ENCODE measurements at places on chromosomes 6 and 20. TPM values are rescaled to one million over a fixed set of nuclear protein-coding genes. Genes with fewer than 3 reads are reported as not detected.

DNA sequence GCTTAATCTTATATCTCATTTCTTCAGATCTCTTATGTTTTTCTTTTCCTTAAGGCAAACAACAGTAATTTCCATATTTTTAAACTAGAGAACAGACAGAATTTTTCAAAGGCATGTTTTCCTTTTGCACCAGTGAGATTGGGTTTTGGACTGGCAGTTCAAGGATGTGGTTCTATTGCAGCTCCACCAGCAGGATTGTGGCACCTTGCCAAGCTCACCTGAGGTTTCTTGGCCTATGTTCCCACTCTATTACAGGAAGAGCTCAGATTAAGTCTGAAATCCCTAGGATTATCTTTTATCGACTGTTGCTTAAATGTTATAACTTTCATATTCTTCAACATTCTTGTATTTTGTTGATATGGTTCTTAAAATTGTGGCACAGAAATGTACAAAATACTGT lies 218.9 kb downstream of the PLCB4 start:
- no peak for DNase-seq

The HLA-DPA1 gene
- 84.9 TPM for total RNA-seq

DNA sequence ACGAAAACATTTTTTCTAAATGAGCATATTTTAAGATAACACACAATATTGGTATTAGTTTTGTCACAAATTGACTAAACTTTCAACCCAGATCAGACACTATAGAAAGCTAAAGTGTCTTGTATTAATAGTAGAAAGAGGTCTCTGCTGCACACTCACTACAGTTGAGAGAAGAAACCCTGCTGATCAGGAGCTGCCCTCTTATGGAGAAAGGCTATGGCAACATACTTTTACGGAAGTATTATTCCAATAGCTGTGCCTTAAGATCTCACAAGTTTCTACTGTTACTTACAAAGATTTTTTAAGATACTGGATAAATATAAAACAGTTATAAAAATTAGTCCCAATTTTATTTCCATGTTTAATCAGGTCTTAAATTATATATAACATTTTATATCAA lies 155.7 kb downstream of the RIMS1 start:
- no peak for DNase-seq

DNA sequence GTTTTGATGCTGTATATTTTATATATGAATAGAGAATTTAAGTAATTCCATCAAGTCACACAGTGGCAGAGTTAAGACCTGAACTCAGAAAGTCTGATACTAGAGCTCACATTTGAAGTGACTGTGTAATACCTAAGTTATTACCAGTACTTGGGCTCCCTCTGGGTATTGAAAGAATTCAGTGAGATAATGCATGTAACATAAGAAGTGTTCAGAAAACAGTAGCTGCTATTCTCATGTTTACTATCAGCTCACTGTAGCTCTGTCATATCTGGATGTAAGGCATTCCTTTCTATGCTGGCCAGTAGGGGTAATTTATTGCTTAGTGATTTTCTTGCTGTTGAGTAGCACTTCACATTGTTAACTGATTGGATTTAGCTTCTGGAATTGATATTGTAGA lies 44.6 kb downstream of the NKX2-4 start:
- no peak for DNase-seq

The SLC22A3 gene
- total RNA-seq, result 26.6 TPM

DNA sequence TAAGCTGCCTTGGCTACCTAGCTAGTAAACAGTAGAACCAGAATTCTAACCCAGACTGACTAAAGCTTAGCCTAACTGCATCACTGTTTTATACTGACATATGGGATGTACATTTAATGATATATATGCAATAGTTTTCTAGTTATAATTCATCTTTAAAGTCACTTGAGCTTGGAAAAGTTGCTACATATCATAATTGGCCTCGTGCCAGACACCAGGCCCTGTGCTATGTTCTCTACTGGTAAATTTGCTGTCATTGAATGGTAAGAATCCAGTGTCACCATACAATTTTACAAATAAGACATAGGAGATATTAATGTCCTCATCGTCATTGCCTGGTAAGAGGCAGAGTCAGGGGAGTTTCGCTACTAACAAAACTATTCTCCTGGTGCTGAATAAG lies 396.8 kb downstream of the CDKAL1 start:
- no peak for DNase-seq

DNA sequence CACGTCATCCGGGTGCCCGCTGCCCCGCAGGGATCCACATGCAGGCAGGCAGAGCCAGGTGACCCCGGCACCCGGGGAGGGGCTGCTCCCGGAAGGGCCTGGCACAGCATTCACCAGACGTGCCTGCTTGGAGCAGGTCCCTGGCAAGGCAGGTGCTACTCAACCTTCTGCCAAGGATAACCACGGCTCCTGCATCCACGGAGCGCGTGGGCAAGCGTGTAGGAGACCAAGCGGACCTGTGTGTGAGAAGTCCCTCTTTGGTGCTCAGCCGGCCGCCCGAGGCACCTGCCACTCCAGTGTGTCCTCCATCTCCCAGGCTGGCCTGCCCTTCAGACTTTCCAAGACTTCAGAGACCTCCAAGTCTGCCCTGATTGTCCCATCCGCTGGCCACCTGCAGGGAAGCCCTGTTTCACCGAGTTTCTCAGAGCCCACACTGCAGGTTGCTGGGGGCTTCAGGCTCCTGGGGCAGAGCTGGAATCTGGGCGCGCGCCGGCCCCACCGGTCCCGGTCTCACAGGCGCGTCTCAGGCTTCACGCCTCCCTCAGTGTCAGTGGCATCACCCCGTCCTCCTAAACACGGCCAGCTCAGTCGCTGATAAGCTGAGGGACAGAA lies 124.3 kb downstream of the DLL1 start:
- DNase-seq, result peak; percentile 70

DNA sequence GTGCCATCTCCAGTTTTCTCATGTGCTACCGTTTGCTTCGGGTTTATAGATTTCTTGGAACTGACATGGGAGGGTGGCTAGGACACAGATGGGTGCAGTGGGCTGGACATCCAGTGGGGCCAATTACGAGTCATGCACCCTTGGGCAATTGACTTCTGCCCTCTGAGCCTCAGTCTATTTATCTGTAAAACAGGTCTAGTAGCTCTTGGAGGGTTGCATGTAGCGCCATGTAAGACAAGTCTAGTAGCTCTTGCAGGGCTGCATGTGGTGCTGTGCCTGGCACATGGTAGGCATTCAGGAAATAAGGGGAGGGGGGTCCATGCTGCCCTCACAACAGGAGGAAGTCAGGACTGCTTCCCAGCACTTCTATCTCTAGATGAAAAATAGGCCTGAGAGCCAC lies 15.3 kb downstream of the PMEPA1 start:
- no peak for DNase-seq

GRCh38 chr6:150666071-150666470 lies 66.4 kb downstream of the PLEKHG1 start:
- DNase-seq, result no peak
